ENCODE measurements at places on chromosomes 5 and 9.

DNA sequence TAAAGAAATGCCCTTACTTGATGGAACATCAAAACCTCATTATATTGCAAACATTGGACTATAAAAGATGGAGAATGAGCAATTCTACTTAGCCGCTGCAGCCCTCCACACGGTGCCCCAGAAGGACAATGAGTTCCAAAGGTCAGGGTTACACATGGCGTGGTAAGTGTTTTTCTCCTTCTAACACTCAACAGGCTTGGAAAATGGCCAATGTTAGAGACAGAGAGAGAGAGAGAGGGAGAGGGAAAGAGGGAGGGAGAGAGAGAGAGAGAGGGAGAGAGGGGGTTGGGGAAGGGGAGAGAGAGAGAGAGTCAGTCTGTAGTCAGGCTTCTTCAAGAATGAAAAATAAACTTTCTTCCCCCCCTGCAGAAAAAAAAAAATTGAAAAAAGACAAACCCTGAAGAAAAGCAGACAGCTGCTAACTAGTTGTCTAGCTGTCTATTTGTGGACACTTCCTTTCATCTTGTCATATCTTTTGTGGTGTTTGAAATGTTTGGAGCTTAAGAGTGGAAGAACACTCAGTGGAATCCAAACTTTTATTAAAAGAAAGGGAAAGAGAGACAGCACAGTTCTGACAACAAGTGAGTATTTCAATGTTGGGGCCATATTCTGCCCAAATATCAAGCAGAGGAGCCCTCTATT is 324.8 kb downstream of the TMEM38B start:
- DNase-seq = no peak

DNA sequence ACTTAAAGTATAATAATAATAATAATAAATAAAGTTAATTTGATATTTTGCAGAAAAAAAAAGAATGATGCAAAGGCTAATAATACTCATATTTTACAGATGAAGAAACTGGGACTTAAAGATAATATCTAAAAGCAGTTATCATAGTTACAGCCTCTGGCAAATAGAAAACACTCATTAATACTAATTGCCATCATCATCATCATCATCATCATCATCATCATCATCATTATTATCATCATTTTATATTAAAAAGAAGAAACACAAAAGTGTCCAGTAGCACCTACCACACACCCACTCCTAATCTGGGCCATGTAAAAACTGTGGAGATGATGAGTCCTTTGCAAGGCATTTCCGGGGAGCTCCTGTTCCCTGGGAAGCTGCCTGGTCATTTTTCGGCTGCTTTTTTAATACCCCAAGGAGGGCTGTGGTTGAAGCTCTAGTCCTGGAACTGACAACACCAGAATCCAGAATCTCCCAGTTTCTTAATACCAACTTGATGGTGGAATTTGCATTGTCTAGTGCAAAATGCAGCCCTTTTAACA is 70.8 kb downstream of the HTR4 start:
- DNase-seq = no peak

DNA sequence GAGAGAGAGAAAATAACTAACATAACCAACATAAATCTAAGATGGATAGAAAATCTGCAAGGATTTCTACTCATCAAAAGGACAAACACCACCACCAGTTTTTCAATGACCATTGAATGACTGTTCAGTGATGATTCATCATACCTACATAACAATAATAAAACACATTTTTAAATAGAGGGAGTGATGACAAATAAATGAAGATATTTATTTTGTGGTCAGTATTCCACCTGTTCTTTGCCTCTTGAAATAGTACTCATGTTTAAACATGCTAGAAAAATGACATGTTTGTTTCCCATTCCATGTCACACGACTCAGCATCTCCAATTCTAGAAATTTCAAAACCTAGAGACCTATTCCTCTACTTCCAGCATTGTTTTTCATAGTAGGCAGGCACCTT is 34.6 kb upstream of the ADAMTS16 start:
- DNase-seq = no peak

DNA sequence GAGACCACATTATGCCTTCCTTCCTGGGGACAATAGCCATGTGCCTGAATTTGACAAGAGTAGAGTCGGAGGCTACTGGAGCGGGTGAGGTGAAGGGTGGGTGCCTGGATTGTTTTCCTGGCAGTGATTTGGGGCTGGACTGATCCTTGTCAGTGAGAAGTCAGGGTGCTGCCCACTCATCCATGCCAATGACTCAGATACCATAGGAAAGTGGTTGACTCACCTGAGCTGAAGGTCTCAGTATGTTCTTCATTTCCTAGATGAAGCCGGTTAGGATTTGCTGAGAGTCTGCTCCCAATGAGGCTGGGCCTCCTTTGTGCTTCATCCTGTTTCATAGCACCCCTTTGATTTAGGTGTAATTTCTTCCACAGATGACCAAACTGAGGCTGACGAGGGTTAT is 366.0 kb downstream of the KDM4C start:
- no peak for DNase-seq

DNA sequence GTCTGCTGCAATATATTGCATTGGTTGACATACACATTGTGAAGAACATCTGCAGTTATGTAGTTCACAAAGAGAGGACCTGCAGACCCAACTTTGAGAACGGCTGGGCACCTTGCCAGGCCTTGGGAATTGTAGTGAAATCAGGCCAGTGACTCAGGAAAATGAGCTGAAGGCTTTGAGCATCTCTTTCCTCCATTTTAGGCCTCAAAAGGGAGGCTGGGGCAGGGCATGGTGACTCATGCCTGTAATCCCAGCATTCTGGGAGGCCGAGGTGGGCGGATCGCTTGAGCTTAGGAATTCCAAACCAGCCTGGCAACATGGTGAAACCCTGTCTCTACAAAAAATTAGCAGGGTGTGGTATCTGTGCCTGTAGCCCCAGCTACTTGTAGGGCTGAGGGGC is 1.4 kb upstream of the IPPK start:
- no peak for DNase-seq

DNA sequence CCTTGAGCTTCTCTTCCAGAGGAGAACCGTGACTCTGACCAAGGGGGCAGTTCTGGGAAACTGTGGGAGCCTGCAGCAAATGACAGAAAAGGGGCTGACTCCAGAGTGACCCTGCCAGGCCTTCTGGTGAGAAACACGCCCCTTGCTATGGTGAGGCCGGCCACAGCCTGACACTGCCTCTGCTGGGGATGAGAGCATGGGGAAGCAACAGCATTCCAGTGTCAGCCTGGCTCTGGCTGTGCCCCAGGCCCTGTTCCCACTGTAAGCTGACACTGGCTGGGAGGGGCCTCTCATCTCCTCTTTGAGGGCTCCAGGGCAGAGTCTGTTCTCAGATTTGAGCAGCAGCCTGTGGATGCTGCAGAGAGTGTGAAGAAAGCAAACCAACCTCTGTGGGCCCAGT is 180.0 kb upstream of the IL12B start:
- no peak for DNase-seq

GRCh38 chr9:126081746-126082145 is 244.9 kb upstream of the MVB12B start:
- DNase-seq = no peak

DNA sequence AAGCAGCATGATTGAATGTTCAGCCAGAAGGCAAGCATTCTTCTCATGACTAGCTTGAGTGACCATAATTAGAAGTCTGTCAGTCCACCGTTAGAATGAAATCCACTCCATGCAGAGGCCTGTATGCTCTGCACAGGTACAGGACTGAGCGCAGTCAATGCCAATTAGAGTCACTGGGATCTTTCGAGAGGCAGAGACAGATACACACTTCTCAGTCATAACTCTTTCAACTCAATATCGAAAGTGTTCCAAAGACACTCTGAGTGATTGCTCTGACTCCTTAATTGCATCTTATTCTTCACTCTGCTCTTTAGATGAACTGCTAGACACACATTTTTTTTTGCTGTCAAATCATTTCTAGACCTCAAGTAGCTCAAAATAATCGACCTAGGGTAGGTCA is 203.6 kb downstream of the GABRB2 start:
- no peak for DNase-seq

DNA sequence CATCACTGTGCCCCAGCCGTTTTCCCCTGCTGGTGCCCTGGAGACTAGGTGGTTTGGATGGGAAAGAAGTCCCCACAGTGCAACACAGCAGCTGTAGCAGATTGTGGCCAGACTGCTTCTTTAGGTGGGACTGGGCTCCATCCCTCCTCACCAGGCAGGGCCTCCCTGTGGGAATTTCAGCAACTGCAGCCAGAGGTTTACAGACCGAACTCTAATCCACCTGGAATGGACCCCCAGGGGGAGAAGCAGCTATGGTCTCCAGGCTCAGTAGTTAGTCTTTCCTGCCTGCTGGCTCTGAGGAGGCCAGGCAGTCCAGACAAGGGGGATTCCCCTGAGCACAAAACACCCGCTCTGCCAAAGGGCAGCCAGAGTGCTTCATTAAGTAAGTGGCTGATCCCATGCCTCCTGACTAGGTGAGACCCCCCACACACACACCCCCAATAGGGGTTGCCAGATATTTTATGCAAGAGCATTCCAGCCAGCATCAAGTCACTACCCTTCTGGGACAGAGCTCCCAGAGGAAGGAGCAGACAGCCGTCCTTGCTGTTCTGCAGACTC is 188.9 kb downstream of the SGCD start:
- no peak for DNase-seq
